ENCODE measurements at places on chromosomes 12 and 14.

DNA sequence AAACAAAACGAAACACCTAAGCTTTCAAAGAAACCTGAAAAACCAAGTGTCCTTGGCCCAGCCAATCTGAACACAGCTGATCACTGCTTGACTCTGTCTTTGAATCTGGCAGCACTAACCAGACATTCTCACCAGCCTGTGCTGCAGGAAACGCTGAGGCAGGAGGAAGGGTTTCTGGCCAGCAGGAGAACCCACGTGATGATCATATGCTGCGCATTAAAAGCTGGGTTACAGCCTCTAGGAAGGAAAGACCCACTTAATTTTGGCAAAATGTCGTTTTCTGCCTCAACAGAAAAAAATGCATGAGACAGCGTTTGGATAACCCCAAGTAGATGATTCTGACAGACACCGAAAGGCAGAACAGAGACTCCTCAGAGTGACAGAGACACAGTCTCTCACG, 9.8 kb downstream of the APPL2 start:
- no peak for DNase-seq

DNA sequence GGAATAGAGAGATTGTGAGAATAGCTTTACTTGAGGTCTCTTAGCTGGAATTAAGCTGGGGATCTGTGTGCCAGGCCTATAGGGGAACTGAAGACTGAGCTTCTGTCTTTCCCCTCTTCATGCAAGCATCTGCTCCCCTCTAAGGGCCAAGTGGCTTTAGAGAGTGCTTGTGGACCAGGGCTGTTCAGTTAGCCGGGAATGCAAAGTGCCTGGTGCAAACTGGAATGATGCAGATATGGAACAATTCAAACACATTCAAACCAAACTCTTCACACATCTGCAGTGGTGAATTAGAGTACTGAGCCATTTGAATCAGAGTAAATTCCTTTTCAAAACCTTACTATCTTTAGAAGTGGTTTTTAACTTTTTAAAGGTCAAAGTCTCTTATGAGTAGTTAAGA, 99.0 kb downstream of the LIN7A start:
- DNase-seq = no peak

- DNase-seq = no peak
Observed at GRCh38 chr12:102481705-102482425, 1.5 kb upstream of the IGF1 start.

GRCh38 chr14:105474483-105475268, at the start of gene CRIP2:
CRIP2 (plus strand) TSS chr14:105474821; CDS start chr14:105474863, 42 bp downstream.
- peak; percentile 79 for DNase-seq

GRCh38 chr14:65258391-65258790, 154.1 kb upstream of the FUT8 start:
- no peak for DNase-seq

DNA sequence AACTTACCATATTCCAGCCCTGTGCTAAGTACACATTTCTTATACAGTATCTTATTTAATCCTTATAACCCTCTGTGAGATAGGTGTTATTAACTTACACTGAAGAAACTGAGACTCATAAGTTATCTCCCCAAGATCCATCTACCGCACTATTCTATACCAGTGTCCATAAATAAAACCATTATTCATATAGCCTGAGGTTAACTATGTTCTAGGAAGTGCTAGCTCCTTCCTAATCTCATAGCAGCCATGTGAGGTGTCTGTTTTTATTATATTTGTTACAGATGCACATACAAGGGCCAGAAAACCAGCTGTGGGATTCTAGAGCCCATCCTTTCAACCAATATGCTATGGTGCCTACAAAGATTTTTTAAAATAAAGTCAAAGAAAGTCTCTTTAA, 100.3 kb upstream of the RAP1B start:
- DNase-seq = no peak

DNA sequence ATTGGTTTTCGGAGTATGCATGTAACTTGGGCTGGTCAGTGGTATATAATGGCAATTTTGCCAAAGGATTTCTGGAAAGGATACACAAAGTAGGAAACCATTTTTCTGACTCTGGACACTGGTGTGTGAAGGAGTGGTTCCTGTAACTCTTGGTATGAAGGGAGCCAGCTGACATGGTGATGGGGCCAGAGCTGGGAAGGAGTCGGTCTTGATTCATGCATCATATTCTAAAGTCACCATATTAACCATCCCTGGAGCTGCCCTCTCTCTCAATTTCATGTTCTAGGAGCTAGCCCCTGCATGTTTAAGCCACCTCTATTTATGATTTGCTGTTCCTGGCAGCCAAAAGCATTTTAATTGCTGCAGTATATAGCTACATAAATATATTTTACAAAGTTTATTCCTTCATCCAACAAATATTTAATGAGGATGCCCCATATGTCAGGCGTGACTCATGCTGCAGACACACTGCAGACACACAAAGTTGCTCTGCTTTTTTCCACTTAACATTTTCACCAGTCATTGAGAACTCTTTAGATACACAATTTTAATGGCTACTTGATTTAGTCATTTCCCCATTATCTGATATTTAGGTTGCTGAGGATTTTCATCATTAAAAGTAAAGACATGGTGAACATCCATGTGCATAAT, 78.7 kb upstream of the PSMC1 start:
- DNase-seq = no peak

- DNase-seq = no peak
Observed at GRCh38 chr14:35262436-35262835, 29.7 kb upstream of the PSMA6 start.

DNA sequence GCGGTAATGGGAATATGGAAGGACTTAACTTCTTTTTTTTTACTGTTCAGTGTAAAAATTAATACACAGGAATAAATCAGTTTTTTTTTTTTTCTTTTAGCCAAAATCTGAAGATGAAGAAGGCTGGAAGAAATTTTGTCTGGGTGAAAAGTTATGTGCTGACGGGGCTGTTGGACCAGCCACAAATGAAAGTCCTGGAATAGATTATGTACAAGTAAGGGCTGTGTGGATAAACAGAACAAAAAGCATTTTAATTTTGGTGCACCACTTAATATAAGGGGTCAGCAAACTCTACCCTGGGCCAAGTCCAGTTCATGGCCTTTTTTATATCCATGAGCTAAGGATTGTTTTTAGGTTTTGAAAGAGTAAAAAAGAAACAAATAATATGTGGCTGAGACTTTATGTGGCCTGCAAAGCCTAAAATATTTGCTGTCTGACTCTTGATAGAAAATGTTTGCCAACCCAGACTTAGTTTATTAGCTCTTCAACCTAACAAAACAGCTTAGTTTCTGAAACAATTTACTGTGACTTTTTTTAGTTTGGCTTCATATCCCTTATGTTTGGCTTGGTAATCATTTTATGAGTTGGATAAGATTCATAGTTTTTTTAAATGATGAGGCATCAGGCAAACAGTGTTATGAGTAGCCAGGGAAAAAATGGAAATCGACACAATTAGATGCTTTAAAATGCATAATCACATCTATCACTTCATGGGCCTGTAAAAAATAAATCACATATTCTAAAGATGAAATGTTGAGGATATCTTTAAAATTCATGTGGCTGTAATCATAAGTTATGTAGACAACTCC, 8.4 kb downstream of the GEMIN2 start:
- DNase-seq = no peak

GRCh38 chr12:66132408-66132807, 1.9 kb upstream of the LLPH start:
- DNase-seq = no peak

GRCh38 chr14:23076785-23077408, 18.0 kb downstream of the ACIN1 start:
- DNase-seq = no peak

DNA sequence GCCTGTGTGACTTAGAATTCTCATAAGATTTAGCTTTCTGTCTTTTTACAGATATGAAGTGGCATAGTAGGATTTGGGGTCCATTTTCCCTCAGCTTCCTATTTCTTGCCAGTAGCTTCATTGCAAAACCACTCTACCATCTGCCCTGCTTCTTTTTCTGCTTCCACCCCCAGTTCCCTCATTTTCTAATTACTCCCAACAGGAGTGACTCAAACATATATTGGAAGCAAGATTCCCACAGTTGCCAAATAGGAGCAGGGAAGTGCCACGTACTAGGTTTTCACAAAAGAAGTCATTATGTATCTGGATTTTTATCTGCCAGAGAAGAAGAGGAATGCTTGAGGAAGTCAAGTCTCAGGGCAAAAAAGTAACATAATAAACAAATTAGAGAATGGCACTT, 64.1 kb downstream of the ANO4 start:
- DNase-seq = no peak

DNA sequence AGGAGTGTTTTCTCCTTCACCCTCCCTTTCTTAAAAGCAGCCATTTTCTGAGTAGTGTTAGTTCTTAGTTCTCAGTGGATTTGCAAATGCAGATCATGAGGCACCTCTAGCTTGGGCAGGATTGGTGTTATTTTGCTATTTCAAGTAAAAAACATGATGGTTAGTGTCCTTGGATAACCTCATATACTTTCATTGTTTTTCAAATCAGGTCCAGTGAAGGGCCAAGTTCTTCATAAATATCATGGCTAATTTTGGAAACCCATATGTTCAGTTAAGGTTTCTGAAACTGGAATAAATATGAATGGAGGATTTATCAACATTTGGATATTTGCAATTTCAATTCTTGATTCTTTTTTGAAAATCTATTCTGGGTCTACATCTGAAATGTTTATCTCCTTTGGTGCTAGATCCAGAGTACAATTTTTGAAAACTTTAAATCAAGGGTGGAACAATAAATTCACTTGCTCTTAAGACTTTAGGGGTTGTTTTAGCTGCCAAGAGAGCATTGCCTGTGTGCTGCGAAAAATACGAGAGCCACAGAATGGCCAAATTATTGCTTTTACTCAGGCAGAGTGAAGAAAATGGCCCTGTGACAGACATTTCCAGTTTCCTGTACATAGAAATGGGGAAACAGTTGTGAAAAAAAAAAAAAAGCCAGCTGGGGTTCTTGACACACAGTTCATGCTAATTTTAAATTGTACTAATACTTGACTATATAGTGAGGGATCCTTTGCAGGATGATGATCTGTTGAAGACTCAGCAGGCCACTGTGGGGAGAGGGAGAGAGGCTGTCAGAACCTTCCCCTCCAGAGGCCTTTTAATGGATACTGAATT, 104.6 kb downstream of the BICD1 start:
- DNase-seq = no peak

DNA sequence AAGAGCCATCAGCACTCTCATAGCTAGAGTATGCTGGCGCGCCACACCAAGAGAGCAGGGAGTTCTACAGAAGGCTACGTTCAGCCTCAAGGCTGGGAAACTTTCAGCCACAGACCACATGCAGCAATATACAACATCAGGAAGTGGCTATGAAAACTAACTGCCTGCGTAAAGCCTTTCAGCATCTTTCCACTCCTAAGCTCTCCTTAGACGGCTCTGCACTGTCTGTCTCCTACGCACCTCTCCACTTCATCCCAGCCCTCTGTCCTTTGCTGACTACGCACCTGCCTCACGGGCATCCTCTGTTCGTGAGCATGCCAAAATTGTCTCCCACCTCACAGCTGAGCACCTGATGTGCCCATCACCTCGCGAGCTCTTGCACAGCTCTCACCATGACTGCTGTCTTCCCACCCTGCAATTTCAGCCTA, 9.7 kb downstream of the MPHOSPH9 start:
- no peak for DNase-seq

DNA sequence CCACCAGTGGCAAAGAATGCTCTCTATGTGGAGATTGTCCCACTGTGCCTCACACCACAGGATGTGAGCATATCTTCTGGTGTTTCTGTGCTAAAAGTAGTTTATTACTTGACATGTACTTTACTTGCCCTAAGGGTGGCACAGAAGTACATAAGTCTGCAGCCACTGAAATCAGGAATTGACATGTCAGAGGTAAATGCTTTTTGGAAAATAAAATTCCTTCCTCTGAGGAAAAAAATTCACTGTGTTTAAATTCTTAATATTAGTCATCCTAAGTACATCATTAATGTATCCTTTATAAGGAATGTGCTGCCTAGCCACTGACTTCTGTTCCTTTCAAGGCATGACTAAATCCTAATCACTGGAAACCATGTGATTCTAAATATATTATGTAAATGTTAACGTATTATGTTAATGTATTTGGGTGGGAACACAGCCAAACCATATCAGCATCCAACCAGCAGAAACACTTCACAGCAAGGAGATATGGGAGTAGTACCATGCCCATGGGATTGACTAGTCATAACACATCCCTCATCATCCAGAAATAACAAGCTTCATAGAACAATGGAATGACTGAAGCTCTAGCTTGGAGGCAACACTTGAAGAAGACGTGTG, 239.7 kb upstream of the PPFIA2 start:
- DNase-seq = no peak

Data from right kidney (tissue), 9 donors.